ENCODE measurements at places on chromosomes 2 and 18. TPM values are rescaled to one million over a fixed set of nuclear protein-coding genes. Genes with fewer than 3 reads are reported as not detected.

- no peak for DNase-seq
Measured at GRCh38 chr2:63903003-63903402, 61.3 kb downstream of the UGP2 start.

GRCh38 chr2:99863236-99863902 lies 279.0 kb downstream of the AFF3 start:
- DNase-seq: no peak

GRCh38 chr2:232376260-232376659 lies 2.3 kb upstream of the ALPP start:
- no peak for DNase-seq

DNA sequence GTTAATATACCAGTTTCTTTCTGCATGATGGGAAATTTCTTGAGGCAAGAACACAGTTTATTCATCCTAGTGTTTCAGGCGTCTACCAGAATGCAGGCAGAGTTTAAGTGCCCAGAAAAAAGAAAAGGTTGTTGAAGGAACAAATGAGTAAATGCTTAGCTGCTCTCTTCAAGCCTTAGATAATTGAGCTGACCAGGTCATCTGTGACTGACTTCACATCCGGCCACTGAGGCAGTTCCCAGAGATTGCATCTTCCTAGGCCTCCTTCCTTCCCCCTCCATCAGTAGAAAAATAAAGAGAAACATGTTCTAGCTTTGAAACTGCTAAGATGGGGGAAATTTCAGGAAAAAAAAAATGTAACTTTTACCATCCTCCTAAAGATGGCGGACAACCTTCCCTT lies 9.4 kb upstream of the TMEM163 start:
- no peak for DNase-seq

DNA sequence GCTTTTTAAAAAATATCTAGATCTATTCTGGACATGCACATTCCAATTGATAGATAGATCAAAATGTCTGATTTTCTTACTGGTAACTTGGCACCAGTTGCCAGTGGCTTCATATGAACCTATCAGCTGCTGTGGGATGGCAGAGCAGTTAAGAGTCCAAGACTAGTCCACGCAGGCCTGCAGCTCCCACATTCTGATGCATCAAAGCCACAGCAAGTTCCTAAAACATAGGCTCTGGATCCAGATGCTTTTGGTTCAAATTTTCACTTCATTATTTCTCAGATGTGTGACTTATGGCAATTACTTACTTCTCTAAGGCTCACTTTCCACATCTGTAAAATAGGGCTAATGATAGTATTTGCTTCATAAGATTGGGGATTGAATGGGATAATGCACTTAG lies 48.0 kb upstream of the CYP1B1 start:
- no peak for DNase-seq

DNA sequence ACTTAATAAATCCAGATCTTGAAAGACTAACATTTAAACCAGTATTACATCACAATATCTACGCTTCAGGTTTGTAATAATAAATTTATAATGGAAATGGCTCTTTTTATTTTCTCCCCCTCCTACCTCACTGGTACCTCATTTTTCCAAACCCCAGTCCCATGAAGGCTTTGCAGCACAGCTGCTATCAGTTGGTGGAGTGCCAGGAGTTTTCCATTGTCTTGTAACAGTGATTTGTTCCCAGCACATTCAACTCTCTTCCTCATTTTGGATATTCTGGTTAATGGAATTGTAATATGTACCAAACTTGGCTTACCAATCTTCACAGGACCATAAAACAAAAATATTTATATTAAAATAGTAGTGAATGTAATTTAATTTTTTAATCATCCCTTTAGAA lies 91.2 kb downstream of the VRK2 start:
- peak; percentile 9 for DNase-seq

- no peak for DNase-seq
Measured at GRCh38 chr2:239003624-239004273, 155.9 kb downstream of the TWIST2 start.

- DNase-seq: no peak
Measured at GRCh38 chr2:128325611-128326181, 7.0 kb upstream of the HS6ST1 start.

GRCh38 chr2:241011296-241011600 lies 12.8 kb downstream of the SNED1 start:
- DNase-seq: no peak

DNA sequence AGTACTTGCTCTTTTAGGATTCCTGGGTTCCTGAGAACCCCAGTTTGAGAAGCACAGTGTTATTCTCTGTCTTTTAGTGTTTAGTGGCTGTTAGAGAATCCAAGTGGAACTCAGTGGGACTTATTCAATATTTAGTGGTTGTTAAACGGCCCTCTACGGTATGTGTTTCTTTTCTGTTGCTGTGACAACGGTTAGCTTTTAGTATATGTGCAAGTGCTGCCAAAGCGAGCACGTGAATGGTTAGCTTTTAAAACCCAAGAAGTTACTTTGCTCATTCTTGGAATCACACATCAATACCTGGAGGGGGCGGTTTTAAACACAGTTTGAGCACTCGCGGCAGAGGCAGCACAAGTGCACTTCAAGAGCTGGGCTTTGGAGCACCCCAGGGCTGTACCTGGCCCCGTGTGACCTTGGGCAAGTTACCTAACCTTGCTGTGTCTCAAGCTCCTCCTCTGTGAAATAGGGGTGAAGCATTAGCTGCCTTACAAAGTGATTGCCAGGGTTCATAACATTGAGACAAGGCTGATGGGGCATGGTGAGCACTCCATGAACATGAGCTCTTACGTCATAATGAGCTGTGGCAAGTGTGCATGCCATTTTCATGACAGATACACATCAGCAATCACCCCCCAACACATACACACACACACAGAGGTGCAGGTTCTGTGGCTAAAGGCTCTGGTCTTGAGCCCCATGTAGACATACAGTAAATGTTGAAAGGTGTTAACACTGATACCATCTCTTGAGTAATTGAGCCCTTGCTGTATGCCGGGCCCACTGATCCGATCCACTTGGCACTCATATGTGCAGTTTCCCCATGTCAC lies 234.1 kb downstream of the ALPK2 start:
- no peak for DNase-seq

GRCh38 chr2:76075126-76075525 lies 364.4 kb upstream of the GCFC2 start:
- no peak for DNase-seq

GRCh38 chr2:17827316-17827715 lies 11.1 kb downstream of the MSGN1 start:
- no peak for DNase-seq

GRCh38 chr18:74880706-74881278 lies 283.1 kb downstream of the ZNF407 start:
- no peak for DNase-seq

GRCh38 chr18:23468753-23469459 lies 15.8 kb downstream of the RIOK3 start:
- DNase-seq: no peak

DNA sequence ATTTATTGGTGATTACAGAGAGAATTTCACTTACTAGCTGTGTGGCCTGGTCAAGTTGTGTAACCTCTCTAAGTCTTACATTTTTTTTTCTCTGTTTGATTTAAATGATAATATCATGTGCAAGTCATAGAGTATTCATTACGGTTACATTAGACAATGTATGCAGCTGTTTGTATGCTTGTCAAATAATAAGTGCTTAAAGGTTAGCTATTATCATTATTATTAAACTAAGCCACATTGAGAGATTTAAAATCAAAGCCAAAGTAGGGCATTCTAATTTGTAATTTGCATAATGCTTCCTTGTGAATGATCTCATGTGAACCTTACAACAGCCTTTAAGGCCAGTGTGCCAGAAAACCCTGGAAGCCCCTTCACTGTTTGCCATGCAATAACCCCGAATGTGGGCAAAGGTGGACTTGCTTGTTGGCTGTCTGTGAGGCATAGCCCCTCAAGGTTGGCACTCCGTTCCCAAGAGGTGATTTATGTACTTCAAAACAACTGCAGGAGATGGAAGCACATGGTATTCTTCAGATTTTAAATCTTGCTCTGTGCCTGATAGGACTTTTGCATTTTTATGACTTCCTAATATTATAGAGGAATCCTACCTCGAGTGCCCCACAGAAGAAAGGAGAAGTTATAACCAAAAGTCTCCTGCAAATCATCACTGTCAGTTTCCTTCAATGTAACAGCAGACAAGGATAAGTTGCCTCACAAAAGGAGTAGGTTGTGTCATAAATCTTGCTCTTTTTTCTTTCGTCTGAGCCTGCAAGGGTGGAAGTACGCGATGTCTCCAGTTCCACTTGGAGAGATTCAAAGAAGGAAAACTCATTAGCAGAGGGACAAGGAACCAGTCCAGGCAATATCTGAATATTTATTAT lies 272.0 kb downstream of the TGIF1 start:
- no peak for DNase-seq

DNA sequence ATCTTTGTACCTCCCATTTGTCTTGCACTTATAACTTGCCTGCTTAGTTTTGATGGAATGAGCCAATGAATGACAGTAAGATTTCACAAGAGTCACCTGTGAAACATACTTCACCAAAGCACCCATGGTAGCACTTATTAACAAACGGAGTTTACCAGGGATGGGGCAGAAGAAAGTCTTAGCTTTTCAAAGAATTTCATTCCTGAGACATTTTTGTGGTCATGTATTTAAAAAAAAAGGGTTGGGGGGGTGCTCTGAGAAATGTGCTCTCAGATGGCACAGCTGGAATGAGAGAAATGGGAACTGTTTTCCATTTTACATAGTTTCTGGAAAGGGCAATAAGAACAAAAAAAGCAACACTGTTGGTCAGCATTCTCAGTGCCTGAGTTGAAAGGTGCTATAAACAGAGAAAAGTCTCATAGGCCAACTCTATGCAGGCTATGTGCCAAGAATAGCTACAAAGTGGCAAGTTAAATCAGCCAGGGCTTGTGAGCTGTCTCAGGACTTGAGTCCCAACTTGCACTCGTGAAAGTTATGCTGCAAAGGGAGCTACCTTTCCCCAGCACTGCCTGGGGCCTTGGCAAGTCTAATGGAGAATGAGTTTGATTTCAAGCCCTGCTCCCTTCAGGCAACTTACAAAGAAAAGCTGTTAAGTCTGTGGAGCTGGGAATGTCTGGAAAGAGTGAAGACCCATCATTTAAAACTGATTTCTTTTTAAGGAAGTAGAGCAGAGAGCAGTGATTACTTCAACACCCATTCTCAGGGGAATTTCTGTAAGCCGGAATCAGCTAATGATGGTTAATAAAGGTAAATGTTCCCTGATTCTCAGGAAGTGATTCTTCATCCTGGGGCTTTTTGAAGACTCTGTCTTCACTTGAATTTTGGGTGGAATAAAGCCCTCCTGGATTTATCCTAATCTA lies 170.6 kb downstream of the SLC8A1 start:
- DNase-seq: no peak

- peak; percentile 35 for DNase-seq
Measured at GRCh38 chr2:71882949-71883472, 264.7 kb downstream of the CYP26B1 start.

- no peak for DNase-seq
Measured at GRCh38 chr18:49658823-49659404, 97.1 kb downstream of the LIPG start.

DNA sequence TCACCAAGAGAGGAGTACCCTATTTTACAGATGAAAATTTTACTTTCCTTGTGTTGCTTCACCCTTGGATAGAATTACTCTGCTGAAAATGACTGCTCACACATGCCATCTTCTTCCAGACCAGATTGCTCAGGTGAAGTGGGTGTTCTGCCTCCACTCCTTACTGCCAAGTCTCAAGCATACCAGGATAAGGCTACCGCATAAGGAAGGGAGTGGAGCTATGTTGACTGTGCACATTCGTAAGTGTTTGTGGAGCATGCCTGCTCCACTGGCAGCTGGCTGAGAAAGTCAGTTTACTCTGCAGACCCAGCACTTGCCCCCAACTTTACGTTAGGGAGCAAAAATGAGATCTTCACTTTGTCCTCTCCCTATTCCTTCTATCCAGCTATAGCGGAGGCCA lies 405.0 kb upstream of the DDX18 start:
- no peak for DNase-seq

GRCh38 chr2:109185338-109185737 lies 56.3 kb downstream of the SH3RF3 start:
- no peak for DNase-seq

GRCh38 chr2:71507476-71507875 lies 54.1 kb downstream of the DYSF start:
- DNase-seq: no peak

GRCh38 chr2:157321466-157321865 lies 4.2 kb downstream of the ERMN start:
- DNase-seq: no peak

DNA sequence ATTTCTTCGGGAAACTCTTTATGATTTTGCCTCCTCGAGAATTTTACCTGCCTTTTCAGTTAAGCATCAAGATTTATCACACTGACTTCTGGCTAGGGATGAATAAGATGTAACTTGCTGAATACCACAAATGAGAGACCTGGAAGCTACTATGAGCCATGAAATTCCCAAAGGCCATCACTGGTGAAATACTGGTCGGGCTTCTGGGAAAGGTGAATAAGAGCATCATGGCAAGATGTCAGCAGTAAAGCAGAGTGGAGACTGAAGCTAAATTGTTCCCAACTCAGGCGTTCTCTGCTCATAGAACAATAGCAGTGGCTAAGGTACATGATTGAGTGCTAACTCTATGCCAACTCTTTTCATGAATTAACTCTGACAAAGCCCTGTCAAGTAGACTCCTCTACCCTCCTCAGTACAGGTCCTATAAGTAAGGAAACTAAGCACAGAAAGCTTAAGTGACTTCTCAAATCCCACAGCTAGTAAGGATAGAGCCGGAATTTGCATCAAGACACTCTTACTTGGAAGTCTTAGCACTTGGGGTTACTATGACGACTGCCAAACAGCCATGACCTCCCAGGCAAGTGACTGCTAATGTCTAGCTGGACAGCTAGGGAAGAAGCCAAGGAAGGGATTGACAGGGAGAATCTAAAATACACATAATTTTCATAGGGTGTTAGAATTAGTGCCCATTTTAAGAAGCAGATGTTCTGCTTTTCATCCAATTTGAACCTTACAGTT lies 22.7 kb upstream of the DSC3 start:
- no peak for DNase-seq

- no peak for DNase-seq
Measured at GRCh38 chr2:102103992-102104871, 38.3 kb upstream of the IL1R1 start.

DNA sequence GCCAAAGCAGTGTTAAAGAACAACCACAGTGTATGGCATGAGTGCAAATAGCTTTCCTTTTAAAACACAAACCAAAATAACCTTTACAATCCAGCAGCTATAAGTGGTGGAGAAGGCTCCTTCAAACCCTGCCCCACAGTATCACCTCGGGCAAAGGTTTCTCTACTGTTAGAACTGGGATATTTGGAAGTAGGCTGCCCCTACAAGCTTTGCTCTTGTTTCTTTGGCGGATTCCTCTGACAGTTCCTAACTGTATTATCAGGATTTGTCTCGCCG lies 214.8 kb downstream of the ZNF521 start:
- DNase-seq: no peak

DNA sequence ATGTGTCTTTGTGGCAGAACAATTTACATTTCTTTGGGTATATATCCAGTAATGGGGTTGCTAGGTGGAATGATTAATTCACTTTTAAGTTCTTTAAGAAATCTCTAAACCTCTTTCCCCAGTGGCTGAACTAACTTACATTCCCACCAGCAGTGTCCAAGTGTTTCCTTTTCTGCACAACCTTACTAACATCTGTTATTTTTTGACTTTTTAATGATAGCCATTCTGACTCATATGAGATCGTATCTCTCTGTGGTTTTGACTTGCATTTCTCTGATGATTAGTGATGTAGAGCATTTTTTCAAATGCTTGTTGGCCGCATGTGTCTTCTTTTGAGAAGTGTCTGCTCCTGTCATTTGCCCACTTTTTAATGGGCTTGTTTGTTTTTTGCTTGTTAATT lies 43.1 kb upstream of the PTH2R start:
- DNase-seq: no peak

KCNF1 gene
- 3.7 TPM for polyA plus RNA-seq

CYP27C1 gene
- 5.7 TPM for polyA plus RNA-seq

FHL2 gene
- polyA plus RNA-seq: 52.4 TPM

SEH1L gene
- polyA plus RNA-seq: 29.9 TPM

ALKAL2 gene
- 0.49 TPM for polyA plus RNA-seq

Data from hindlimb muscle (tissue), 1 donor.